Stimulated activated CD4-positive, alpha-beta T cell treated with anti-CD3 and anti-CD28 coated beads, Interleukin-15, amount 100 ng/mL, for 24 hours (primary cell): ENCODE measurements at places on chromosomes 1 and 21.

GRCh38 chr1:41884256-41885230, 34.2 kb downstream of the HIVEP3 start:
- no peak for DNase-seq

- DNase-seq: no peak
Observed at GRCh38 chr1:88888750-88889149, 2.6 kb downstream of the GTF2B start.

DNA sequence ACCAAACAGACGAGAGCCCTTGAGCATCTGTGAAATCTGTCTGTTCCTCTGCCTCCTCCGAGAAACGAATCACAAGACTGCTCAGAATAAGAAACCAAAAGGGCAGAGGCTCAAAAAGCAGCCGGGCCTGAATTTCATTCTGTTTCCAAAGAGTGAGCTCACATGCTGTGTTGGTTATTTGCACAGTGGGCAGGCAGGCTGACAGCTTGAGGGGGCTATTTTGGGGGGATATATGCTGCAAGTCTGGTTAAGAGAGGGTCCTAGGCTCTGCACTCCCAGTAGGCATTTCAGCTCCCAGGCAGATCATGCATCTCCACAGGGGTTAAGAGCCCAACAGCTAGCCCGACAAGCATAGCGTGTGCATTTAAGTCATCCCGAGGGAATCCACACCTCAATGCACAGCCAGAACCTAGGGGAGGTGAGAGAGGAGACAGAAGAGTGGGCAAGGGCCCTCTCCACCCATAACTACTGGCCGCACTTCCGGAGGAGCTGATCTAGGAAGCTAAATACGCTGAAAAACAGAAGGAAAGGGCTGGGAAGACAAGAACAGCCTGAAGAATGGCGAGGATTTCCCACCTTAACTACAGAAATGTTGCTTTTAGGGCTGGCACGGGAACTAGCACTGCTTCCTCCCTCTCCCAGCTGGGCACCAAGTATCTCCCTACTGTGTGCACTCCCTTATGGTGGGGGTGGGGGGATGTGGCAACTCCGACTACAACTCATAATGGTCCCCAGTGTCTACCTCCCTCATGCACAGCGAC, 3.7 kb downstream of the PGBD5 start:
- DNase-seq: no peak

- DNase-seq: peak; percentile 50
Observed at GRCh38 chr1:226627924-226628611, 79.5 kb downstream of the STUM start.

- DNase-seq: no peak
Observed at GRCh38 chr1:227770812-227771211, 35.6 kb downstream of the SNAP47 start.

DNA sequence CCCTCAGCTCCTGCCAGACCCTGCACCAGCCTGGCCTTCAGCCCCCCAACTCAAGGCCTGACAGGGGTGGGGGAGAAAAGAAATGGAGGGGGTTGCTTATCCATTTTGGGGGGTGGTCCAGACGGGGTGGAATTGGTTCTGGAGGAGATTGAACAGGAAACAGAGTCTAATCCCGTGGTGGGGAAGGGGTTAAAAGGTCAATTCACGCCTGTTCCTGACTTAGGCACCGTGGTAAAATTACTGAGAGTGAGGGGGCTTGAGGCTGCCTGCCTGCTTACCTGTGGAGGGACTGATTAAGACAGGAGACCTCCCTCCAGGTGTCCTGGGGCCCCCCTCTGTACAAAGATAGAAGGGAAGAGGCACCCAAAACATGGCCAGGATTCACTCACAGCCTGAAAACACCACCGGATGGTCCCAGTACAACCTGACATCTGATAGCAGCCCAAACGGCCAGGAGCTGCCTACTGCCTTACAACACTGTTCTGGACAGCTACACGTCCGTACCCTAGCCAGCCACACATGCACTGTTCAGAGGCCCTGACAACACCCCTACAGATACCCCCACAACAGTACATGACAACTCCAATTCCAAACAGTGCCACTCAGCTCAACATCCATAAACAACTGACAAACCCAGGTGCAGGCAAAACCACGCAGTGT, 31.8 kb downstream of the AHDC1 start:
- DNase-seq: no peak

- no peak for DNase-seq
Observed at GRCh38 chr1:54479251-54479650, 68.8 kb upstream of the ACOT11 start.

GRCh38 chr1:25505656-25506385, 37.6 kb upstream of the LDLRAP1 start:
- no peak for DNase-seq

DNA sequence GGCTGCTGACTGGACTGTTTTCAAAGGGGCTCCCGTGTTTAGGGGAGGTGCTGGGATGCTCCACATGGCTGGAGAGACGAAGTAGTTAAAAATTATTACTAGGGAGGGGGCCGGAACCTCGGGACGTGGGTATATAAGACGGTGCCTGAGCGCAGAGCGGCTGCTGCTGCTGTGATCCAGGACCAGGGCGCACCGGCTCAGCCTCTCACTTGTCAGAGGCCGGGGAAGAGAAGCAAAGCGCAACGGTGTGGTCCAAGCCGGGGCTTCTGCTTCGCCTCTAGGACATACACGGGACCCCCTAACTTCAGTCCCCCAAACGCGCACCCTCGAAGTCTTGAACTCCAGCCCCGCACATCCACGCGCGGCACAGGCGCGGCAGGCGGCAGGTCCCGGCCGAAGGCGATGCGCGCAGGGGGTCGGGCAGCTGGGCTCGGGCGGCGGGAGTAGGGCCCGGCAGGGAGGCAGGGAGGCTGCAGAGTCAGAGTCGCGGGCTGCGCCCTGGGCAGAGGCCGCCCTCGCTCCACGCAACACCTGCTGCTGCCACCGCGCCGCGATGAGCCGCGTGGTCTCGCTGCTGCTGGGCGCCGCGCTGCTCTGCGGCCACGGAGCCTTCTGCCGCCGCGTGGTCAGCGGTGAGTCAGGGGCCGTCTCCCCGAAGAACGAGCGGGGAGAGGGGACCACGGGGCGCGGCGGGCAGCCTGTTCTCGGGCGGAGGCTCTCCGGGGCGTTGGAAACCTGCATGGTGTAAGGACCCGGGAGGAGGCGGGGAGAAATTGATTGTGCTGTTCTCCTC, at the start of gene CHODL:
Gene CHODL, plus strand, starts transcription at position 163 of the 793 bp plus-strand sequence. Its CDS starts 391 bp downstream, at position 554.
- DNase-seq: no peak

DNA sequence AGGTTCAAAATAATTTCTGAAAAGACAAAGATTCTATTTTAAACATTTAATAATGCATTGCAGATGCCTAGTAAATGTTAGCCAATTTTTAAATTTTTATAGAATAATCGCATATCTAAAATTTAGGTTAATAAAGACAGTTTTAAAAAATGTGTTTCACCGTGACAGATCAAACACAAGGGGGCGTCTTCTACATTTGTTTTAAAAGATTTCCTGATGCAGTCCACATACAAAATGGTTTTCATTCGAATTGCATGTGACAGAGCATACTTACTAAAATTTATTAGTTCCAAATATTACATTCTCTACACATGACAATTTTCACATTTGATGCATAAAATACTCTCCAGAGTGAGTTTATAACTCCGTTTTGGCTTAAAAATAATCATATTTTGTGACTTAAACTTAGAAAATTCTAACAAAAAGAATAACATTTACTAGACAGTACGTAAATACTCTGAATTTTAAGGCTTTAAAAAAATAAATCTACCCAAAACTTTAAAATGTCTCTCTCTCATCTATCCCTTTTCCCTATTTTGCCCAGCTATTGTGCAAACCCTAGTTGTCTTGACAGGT, 75.5 kb downstream of the ADAMTS1 start:
- DNase-seq: no peak

DNA sequence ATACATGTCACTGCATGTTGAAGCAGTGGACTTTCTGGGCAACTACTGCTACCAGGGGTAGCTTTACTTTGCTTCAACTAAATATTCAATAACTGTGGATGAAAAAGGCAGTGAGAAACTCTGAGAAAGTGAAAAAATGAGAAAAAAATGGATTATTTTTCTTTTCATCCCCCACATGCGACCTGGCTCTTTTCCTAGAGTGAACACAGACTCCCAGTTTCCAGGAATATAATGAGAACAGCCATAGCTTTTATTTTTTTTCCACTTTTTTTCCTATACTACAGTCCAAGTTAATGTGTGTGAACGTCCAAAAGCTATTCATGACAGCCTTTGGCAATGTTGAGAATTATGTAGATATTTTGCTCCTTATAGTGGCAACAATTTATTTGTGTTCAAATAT, 230.4 kb downstream of the DNM3 start:
- no peak for DNase-seq

GRCh38 chr1:59482986-59483385, 186.1 kb downstream of the FGGY start:
- no peak for DNase-seq

- DNase-seq: no peak
Observed at GRCh38 chr1:119674111-119674526, 26.1 kb upstream of the ZNF697 start.

DNA sequence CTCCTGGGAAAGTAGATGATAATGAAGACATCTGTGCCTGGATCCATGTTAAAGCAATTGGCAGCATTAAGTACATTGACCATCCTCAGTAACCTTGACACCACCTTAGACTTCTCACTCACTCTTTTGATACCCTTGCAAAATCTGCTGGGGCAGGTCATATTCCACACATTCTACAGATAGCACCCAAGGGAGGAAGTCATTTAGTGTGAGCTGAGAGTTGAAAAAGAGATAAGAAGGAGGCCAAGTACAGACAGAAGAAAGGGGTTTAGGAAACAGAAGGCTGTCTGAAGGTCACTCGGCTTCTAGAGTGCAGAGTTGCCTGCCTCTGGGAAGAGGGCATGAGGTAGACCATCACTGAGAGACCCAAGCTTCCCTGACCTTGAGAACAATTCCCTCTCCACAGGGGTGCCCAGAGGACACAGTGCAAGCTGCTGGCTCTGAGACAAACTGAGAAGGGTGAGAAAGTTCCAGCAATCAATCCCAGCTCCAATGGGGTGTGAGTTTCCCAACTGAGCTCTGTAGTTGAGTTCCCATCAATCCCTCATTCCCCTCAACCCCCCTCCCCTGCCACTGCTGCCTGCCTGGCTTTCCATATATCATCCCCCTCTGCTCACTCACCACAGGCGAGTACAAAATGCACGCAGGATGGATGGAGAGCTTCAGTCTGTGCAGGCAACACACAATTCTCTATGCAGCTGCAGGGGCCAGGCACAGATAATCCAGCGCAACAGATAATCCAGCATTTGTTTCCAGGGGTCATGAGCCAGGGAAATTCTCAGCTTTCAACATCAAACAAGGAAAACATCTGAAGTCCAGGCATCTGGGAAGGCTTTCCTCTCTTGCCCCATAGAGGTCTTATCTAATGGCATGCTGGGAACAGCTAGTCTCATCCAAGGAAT, 7.4 kb upstream of the MOB3C start:
- DNase-seq: no peak

- DNase-seq: no peak
Observed at GRCh38 chr1:88763649-88764406, 79.8 kb downstream of the PKN2 start.

DNA sequence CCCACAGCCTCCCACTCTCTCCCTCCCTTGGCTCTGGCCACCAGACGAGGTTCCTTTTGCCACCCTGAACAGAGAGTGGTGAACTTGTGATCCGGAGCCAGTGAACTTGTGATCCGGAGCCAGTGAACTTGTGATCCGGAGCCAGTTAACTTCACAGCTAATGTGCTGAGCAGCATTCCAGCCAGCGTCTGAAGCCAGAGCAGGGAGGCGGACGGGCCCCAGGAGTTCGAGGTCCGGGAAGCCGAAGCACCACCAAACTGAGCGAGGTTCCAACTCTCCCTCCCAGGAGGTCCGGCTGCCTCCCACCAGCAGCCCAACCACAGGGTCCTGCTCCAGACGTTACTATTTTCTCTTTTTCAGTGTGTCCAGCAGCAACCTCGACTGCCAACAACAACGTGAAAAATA, 85.8 kb downstream of the SYF2 start:
- DNase-seq: no peak

DNA sequence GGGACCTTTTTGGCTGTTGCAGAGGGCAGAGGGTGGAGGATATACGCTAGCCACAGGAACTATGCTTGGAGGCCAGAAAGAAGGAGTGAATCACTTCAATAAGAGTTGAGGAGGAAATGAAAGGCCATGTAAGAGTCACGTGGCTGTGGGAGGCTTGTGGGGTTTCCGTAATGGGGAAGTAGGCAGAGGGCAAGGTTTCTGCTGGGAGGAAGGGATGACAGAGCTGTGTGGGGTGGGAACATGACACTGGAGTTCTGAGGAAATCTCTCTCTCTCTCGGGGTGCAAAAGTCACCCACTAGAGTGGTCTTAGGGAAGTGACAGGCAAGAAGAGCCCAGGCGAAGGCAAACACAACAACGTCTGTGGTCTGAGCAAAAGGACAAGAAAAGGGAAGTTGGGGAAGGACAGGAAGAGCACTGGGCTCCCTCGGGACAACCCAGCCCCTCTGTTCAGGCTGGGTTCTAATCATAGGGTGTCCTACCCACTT, 3.9 kb upstream of the CD1C start:
- peak; percentile 18 for DNase-seq

- DNase-seq: no peak
Observed at GRCh38 chr21:38534591-38534990, 36.3 kb upstream of the ERG start.

- DNase-seq: no peak
Observed at GRCh38 chr1:10980094-10980577, 32.3 kb upstream of the TARDBP start.
